Neural crest cell (in vitro differentiated cells): ENCODE measurements at places on chromosomes 3 and 15.

DNA sequence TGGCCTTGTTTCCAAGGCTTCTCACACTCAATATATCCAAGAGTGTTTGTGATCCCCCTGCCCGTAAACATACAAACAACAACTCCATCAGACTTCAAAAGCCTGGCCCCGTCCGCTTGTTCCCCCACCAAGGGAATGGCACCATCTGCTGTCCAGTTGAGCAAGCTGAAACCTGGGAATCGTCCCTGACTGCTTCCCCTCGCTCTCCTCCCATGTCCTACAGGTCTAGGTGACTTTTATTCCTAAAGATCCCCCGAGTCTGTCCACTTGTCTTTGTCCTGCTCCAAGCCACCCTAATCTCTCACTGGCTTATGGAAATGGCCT lies 27.9 kb upstream of the FAM174B start:
- peak; percentile 41 for DNase-seq

DNA sequence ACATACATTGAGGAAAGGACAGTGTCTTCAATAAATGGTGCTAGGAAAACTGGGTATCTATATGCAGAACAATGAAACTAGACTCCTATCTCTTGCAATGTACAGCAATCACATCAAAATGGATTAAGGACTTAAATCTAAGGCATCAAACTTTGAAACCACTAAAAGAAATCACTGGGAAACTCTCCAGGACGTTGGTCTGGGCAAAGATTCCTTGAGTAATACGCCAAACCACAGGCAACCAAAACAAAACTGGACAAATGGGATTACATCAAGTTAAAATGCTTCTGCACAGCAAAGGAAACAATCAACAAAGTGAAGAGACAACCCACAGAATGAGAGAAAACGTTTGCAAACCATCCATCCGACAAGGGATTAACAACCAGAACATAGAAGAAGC lies 14.5 kb downstream of the LAMP3 start:
- no peak for DNase-seq

DNA sequence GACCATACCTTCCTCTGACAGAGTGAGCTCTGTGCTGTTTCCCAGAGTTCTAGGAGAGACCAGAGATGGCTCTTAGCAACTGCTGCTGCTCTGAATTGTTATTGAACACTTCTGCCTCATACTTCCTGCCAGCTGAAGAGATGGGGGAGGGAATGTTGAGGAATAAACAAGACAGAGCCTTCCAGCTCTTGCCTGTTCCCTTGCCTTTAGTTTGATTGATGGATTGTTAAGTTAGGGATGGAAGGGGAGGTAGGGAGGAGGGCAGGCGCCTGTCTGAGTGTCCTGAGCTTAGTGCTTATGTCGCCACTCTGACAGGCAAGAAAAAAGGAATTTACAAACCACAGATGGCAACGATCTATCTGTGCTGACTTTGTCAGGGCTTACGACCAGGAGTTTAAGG lies 42.8 kb downstream of the ZNF609 start:
- no peak for DNase-seq

DNA sequence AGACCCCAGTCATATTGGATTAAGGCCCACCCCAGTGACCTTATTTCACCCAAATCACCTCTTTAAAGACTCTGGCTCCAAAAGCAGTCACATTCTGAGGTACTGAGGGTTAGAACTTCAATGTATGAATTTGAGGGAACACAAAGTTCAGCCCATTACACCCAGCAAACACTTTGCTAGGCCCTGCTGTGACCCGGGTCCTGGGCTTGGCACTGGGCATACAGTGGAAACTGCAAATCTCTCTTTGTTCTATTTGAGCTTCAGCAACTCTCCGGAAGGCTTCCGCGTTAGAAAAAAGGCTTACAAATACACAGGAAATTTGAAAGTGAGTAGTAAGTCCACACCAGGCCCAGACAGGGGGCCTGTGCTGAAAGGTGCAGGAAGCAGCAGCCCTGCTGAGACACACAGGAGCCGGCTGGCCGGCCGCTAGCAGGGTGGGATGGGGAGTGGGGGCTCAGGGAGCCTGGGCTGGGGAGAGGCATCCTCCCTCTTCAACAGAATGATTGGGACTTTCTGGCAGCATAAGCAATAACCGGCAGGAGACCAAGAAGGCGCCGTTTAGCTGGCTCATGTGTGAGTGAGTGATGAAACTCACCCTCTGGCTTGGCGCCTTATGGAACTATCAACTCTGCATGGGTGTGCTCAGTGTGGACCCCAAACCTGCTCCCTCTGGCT lies 13.0 kb downstream of the LIPC start:
- no peak for DNase-seq

- no peak for DNase-seq
Measured at GRCh38 chr15:71784719-71785118, 25.6 kb upstream of the NR2E3 start.

- no peak for DNase-seq
Measured at GRCh38 chr3:66747261-66747660, 246.4 kb upstream of the LRIG1 start.

DNA sequence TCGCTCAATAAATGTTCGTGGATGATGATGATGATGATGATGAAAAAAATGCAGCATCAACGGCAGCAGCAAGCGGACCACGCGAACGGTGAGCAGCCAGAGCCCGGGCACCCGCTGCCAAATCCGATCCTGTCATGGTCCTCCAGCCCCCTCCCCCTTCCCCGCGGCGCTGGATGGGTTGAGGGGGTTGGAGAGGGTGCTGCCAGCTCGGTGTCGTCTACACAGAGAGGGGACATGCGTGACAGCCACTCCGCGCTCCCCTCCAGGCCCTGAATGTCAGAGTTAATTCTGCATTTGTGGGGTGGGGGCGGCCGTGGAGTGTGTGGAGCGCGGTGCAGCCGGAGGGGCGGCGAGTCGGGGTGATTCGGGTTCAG lies 722 bp downstream of the CACNA1D start:
- DNase-seq: no peak

GRCh38 chr3:82088749-82089148 lies 327.3 kb upstream of the GBE1 start:
- no peak for DNase-seq

DNA sequence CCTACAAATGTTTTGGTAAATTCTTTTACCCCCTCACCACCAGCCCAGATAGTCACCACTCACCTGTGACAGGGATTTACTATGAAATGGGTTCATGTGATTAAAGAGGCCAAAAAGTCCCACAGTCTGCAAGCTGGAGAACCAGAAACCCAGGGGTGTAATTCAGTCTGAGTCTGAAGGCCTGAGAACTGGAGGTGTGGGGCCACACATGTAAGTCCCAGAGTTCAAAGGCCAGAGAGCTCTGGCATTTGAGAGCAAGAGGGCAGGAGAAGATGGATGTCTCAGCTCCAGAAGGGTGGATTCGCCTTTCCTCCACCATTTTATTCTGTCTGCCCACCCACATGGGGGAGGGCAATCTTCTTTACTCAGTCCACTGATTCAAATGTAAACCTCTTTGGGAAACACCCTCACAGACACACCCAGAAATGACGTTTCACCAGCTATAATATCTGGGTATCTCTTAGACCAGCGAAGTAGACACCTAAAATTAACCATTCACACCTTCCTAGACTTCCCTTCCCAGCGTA lies 11.9 kb downstream of the RTP3 start:
- DNase-seq: no peak

GRCh38 chr3:188687389-188687788 lies 484.4 kb upstream of the TPRG1 start:
- no peak for DNase-seq

DNA sequence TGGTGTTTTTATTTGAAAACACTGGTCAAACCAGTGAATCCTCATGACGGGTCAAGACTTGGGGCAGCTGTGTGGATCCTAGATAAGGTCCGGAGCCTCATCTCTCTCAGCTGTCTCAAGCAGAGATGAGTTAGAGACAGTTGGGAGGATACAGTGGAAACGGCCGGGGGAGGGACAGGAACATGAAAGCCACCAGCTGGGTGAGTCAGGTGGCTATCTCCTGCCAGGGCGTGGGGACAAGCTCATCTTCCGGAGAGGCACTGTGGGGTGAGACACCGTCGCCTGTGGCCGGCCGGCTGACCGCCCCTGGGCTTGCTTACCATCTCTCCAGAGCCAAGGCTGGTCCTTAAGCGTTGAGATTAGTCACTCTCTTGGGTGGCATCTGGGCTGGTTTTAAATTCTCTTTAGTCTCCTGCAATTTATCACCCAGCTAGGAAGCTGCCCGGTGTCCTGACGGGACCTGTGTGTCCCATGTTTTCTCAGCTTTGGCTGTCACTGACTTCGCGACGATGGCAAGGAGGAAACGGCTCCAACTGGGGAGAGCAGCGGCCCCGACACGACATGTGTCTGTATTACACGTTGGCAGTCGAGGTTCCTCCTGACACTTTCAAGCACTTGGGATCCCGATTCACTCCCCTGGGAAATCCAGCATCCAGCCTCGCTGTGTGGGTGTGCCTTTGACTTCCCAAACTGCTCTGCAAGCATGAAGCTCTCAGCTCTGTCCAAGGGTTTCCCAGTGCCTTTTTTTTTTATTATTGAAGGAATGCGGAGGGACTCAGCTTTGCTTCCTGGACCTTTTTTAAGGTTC lies 7.5 kb downstream of the ST8SIA2 start:
- DNase-seq: no peak

GRCh38 chr3:55339819-55340218 lies 147.3 kb downstream of the WNT5A start:
- no peak for DNase-seq

GRCh38 chr3:45873036-45873435 lies 13.3 kb upstream of the CCR9 start:
- DNase-seq: no peak

GRCh38 chr3:58241306-58242044 lies 3.9 kb downstream of the ABHD6 start:
- DNase-seq: no peak

DNA sequence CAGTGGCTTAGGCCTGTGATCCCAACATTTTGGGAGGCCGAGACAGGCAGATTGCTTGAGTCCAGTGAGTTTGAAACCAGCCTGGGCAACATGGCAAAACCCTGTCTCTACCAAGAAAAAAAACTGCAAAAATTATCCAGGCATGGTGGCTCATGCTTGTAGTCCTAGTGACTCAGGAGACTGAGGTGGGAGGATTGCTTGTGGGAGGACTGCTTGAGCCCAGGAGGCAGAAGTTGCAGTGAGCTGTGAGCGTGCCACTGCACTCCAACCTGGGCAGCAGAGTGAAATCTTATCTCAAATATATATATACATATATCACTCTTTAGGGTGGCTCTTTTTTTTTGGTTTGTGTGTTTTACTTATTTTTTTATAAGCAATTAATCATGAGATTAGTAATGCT lies 83.7 kb upstream of the WDR72 start:
- DNase-seq: no peak

DNA sequence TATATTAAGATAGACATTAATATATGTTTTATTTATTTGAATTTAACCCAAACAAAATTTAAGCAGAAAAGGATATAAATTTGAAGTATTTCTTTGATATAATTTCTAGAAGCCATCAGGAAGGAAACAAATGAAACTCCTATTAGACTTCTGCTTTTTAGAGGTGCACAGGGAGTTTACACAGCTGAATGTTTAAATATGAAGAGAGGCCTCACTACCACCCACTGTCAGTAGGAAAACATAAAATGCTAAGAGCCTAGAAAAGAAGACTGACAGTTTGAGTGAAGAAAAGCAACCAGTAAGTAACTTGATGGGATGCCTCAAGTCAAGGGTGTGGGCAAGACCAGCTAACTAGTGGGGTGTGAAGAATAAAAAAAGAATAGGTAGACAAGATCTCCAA lies 19.7 kb downstream of the PLSCR2 start:
- no peak for DNase-seq

DNA sequence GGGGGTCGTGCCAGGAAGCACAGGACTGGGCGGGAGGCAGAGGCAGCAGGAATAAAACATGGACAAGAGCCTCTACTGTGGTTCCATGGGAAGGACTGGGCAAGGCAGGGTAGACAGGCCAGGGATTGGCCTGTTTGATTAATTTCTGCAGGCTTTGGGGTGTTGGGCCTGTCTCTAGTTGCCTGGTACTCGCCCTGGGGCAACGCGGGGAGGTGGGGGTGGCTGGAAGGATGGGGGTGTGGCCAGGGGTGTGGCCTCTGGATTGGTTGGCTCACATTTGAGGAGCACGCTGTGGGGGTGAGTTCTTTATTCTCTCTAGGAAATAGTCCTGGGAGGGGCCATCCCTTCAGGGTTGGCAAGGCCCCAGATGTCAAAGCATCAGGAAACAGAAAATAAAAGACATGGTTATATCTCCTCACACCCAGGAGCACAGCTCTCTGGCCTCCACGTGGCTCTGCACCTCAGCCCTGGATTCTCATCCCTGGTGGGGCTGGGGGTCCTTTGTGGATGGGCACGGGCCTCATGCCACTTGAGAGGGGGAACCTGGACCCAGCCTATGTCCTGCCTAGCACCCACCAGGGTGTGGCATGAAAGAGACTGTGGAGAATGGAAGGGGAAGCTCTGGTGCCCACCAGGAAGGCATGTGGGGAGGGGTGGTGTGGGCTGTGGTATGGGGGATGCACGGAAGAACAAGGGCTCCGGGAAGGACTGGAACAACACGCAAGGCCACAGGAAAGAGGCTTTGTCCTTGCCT lies 223.0 kb upstream of the LYSMD4 start:
- DNase-seq: no peak

- DNase-seq: no peak
Measured at GRCh38 chr3:136819392-136819730, 435 bp downstream of the SLC35G2 start.

DNA sequence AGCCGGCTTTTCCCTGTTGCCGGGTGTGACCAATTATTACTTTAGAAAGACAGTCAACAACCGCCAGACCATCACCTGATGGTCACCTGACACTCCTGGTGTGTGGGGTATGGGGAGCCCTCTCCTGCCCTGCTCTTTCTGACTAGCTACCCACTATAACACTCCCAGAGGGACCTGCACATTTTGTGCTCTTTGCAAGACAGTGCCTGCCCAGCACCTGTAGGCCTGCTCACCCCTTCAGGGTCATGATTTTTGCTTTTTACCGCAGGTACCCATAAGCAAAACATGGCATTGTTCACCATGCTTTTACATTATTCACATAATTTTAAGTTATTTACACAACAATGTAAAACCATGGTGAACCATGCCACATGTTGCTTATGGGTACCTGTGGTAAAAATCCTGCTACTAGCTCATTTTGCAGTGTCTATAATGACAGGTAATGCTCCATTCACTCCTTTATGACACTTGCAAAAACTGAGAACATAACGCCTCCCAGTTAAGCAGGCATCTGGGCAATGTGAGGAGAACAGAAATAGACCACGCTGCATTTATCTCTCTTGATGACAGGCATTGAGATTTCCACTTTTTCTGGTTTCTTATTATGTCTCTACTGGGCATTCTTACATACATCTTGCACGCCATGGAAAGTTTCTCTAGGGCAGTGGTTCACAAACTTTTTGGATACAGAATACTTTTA lies 9.9 kb downstream of the CCRL2 start:
- no peak for DNase-seq

DNA sequence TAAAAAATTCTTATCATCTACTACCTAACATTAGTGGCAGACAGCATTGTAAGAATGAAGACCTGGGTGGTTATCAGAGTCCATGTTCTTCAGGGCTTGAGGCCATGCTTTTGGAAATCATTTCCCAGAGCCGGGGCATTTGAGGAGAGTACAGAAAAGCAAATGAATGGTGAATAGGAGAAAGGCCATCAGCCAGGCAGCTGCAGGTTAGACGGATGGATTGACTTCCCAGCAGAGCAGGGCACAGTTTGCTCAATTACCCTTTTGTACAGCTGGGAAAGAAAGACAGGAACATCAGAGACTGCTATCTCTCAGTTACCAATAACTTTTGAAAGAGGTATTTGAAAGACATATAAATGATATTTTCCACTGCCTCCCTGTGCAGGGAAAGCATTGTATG lies 135.6 kb downstream of the ALCAM start:
- DNase-seq: no peak
